Frontal cortex (tissue), 4 donors: ENCODE measurements at places on chromosomes 1 and 21.

- no peak for DNase-seq
Measured at GRCh38 chr1:87268111-87268510, 60.6 kb upstream of the LMO4 start.

- no peak for DNase-seq
Measured at GRCh38 chr1:235852887-235853286, 13.8 kb downstream of the LYST start.

GRCh38 chr1:43446881-43447835 lies 6.6 kb downstream of the HYI start:
- no peak for DNase-seq

- DNase-seq: no peak
Measured at GRCh38 chr1:152197361-152197941, 26.5 kb downstream of the HRNR start.

GRCh38 chr1:177170756-177171535 lies at the start of gene BRINP2:
Gene BRINP2 (plus strand): TSS chr1:177170958. CDS start chr1:177229877, 58,919 bp downstream.
- peak; percentile 76 for DNase-seq

- DNase-seq: no peak
Measured at GRCh38 chr1:192654591-192655251, 18.8 kb downstream of the RGS13 start.

- no peak for DNase-seq
Measured at GRCh38 chr1:103900005-103900404, 150.3 kb downstream of the AMY1C start.

DNA sequence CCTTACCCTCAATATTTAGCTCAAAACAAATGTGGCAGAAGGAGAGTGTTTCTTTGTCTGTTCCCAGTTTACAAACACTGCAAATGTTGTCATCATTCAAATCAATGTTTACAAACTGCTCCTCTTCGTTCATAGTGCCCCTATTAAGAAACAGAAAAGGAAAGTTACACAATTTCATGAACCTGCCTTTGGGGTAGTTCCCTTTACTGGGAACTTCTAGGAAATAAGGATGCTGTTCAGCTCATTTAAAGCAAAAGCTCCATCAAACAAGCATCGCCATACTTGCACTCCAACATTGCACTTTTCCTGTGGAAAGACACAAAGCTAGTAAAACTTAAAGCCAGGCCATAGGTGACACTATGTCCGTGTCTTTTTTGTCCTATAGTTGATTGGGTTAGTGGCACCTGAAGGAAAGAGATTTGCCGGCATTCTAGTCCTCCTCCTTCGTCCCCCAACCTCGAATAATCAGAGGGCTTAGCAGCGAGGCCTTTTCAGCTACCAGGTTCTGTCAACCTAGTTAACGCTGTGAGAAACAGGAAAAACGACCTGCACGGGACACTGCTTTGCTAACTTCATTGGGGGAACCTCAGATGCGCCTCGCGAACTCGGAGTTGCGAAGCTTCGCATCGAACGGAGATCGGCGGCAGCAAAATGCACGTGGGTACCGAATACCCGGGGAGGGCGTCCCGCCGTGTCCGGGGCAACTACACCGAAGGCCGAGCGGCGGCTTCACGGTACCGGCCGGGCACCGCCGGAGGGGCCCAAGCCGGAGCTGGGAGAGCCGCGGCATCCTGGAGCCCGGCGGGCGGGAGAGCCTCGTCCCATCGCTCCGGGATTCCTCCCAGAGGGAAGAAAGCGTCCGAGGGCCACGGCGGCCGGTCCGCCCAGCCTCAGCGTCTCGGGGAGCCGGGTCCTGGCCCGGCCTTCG lies 706 bp downstream of the C21orf91 start:
- DNase-seq: peak; percentile 29

DNA sequence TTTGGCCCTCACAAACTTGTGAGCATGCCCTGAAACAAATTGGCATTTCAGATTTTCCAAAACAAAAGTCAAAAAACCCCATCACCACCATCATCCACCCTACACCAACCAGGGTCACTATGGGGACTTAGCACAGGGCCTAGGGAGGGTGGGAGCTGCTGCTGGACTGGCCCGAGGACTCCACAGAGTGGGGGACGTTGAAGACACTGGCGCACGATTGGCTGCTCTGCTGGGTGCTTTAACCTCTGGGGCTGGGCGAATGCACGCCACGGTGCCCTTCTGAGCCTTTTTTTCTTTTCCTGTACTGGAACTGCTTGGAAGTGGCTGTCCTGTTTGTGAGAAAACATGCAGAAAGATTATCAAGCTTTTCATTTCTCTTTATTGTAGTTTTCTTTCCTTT lies 92.8 kb downstream of the CD247 start:
- DNase-seq: no peak

GRCh38 chr1:161069731-161070270 lies at the start of gene ARHGAP30:
Gene ARHGAP30 (minus strand): TSS chr1:161069891. CDS start chr1:161069624, 267 bp downstream.
- no peak for DNase-seq

DNA sequence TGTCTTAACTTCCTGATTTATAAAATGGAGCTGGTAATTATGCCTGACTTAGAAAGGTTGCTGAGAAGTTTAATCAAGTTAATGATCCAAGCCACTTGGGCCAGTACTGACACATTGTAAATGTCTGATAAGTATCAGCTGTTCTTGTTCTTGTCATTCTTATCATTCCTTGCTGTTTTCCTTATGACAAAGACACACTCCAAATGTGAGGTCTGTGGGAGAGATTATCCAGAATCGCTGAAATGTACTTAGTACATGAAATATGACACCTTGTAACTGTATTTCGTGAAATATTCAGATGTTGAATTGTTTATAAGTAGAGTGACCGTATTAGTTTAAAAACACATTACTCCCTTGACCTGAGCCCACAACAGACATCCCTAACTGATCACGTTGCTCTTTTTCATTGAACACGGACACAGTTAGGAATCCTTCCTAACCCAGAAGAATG lies 6.1 kb downstream of the AADACL4 start:
- DNase-seq: no peak

- DNase-seq: no peak
Measured at GRCh38 chr1:113793878-113794834, 18.1 kb downstream of the RSBN1 start.

- DNase-seq: no peak
Measured at GRCh38 chr1:187306710-187307415, 478.1 kb downstream of the PLA2G4A start.

- no peak for DNase-seq
Measured at GRCh38 chr21:34813266-34813894, 144.6 kb downstream of the CLIC6 start.

- no peak for DNase-seq
Measured at GRCh38 chr1:44212355-44213221, 683 bp upstream of the DMAP1 start.

DNA sequence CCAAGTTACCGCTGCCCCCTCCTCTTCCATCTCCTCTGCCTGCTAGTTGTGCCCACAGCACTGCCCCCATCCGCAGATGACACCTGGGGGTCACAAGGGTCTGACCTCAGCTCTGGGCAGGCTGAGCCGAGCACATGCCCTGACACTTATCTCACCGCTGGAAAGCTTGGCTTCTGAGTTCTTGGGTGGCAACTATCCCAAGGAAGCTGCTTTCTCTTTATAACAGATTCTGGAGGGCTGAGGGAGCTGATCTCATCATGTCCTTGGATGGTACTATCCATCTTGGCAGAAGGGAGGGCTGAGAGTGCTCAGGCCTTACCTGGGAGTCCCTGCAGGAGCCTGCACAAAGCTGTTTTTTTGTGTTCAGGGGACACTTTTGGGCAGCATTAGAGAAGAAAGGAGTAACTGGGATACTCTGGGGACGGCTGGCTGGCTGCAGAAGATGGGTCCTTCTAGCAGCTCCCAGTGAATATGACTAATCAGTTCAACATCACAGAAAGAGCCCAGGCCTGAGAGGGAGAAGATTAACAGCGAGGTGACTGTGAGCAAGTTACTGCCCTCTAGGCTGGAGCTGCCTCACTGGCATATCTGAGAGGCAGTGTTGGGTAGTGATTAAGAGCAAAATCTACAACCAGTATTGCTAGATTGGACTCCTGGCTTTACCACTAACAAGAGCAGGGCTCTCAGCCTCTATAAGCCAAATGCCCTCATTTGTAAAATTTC lies 71.6 kb downstream of the PLXNA2 start:
- no peak for DNase-seq

DNA sequence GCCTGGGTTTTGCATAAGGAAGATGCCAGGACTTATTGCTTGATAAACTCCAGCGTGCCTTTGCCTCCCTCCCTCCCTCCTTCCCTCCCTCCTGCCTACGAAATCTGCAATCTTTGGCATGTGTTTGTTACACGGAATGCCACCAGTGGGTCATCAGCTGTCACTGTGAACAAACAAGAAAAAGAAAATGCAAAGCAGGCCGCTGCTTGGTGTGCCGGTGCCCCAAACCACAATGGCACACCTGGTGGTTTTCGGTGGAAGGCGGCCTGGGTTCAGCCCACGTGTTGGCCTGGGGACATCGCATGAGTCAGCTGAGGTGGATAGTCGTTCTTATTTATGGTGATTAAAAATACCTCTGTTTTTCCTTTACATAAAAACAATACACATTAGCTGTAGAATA lies 16.3 kb upstream of the IFNLR1 start:
- no peak for DNase-seq

DNA sequence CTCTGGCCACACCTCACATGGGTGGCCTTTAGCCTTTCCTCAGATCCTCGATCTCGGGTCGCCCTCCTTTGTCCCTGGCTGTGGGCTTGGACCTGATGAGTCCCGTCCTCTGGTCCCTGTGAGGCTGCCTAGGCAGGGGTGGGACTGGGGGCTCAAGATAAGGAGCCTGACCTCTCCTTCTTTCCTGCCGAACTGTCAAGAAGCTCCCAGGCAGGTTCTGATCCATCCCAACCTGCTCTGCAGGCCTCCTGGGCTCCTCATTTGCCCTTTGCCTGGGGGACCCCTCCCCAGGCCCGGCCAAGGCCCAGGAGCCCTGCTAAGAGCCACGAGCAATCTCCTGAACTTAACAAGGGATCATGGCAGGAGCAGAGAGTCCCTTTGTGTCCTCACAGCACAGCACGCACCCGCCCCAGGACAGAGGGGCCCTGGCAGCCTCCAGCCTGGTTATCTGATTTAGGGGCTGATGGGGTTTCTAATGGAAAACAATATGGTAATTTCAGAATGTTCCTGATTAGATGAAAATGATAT lies 82.4 kb upstream of the POU3F1 start:
- no peak for DNase-seq

DNA sequence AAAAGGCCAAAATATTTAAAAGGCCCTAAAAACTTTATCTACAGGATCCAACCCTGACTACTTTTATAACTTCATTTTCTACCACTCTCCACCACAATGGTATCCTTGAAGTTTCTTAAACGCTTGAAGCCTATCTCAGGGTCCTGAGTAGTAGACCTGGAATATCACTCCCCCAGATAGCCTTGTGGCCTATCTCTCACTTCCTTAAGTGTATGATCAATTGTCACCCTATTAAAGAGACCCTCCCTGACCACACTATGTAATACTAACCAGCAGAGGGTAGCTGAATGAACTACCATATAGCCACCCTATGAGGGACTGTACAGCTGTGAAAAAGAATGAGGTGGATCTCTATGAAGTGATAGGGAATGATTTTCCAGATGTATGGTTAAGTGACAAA lies 5.6 kb downstream of the CD58 start:
- DNase-seq: no peak

- DNase-seq: no peak
Measured at GRCh38 chr1:165228111-165228655, 128.3 kb downstream of the LMX1A start.

DNA sequence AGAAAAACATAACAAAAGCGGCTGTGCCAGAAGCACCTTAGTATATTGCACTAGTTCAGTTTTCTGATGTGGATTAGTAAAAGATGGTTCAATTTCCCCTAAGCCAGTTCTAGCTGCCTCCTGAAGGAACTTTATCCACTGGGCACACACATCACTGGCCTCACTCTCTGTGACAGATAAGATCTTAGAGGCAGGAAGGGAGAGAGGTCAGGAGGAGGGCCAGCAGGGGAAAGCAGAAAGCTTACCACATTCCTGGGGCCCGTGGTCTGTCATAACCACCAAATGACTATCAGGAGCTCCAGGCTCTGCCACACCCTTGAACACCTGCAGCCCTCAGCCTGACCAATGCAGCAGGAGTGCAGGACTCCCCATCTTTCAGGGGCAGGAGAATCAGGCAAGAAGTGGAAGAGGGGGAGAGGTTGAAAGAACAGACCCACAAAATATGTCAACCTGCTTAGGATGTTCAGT lies 37.8 kb downstream of the LRRC71 start:
- DNase-seq: no peak

GRCh38 chr1:78651241-78651640 lies 1.6 kb downstream of the IFI44 start:
- no peak for DNase-seq

- DNase-seq: no peak
Measured at GRCh38 chr1:164937291-164937690, 378.3 kb downstream of the PBX1 start.

DNA sequence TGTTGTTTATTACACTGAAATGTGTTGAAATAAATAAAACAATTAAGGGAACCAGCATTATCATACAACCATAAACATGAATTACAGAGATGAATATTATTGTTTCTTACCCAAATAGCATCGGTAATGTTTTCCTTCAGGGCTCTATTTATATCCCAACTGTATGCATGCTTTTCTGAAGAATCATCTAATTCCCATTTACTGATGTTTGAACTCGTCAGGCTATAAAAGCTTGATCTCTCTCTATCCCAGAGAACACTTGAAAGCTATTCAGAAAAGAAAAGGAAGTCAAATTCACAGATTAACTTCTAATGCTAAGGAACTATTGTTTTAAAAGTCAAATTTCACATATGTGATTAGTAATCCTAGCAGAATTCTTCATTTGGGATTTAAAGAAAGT lies 12.4 kb downstream of the NUP133 start:
- DNase-seq: no peak

DNA sequence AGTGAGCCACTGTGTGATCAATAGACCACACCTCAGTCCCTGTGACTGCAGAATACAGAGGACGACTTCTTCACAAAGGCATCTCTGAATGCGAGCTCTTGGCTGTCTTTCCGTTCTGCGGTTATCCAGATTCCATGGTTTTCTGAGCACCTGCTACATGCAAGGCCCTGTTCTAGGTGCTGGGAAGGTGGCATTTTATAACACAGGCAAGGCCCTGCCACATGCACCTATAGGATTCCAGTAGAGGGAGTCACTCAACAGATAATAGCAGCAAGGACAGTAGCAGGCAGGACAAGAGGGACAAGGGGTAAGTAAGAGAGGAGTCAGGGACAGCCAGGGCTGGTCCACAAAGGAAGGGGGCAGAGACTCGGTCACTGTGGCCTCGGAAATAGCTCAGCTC lies 9.0 kb downstream of the URB1 start:
- DNase-seq: no peak
